ENCODE measurements at places on chromosomes 5 and 9.
A peak's percentile ranks its signal among the peaks of the same experiment; 100 is the strongest.

- peak; percentile 32 for DNase-seq
Measured at GRCh38 chr9:137619240-137620047, 639 bp downstream of the EHMT1 start.

DNA sequence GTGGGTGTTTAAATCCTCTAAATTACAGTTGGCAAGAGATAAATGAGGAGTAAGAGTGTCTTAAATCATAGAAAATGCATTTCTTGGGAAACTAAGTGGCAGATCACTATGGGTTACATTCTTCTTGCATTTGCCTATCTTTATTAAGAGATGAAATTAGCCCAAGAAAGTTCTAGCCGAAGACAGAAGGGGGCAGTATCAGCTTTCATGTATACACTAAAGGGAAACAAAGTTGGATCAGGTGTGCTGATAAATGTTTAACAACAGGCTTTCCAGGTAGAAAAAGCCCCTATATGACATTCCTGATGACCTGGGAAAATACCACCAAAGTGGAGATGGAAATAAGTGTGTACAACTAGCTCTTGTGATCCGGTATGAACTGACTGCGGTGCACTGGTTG is 81.9 kb upstream of the TLR4 start:
- DNase-seq: no peak

- no peak for DNase-seq
Measured at GRCh38 chr9:112605963-112606699, 111.8 kb downstream of the INIP start.

GRCh38 chr9:127877566-127877998 is at the start of gene AK1:
AK1 (minus strand) TSS chr9:127877675; CDS start chr9:127874617, 3,058 bp downstream.
- DNase-seq: peak; percentile 49

DNA sequence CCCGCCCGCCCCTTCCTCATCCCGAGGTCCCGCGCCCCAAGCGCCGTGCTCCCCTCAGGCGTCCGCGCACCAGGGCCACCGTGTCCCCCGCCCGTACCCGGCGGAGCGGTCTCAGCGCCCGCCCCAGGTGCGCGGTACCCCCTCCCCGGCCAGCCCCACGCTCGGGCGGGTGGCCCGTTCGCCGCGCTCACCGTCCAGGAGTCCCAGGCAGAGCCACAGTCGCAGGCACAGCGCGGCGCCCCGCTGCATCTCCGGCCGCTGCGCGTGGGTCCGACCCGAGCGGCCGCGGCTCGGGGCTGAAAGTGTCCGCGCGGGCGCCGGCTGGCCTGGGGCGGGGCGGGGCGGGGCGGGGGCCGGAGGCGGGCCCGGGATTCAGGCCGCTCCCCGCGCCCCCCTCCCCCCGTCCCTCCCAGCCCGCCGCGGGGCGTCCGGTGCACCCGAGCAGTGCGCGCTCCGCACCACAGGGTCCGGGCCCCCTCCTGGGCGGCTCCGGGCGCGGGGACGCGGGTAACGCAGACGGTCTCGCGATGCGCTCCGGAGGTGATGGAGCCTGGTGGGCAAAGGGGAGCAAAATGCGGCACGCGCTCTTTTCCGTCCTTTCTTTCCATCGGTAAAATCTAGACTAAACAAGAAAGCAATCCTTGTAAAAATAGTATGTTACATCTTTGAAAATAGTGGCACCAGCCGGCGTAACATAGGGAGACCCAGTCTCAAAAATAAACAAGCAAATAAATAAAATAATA is at the start of gene FLT4:
TSS of gene FLT4 (minus strand) at position 304 of the 743 bp plus-strand sequence. CDS start at position 249, 55 bp downstream.
- DNase-seq: no peak

GRCh38 chr5:1212881-1213280 is 11.5 kb downstream of the SLC6A19 start:
- no peak for DNase-seq

GRCh38 chr9:126965541-126966428 is 51.2 kb downstream of the RALGPS1 start:
- peak; percentile 54 for DNase-seq

DNA sequence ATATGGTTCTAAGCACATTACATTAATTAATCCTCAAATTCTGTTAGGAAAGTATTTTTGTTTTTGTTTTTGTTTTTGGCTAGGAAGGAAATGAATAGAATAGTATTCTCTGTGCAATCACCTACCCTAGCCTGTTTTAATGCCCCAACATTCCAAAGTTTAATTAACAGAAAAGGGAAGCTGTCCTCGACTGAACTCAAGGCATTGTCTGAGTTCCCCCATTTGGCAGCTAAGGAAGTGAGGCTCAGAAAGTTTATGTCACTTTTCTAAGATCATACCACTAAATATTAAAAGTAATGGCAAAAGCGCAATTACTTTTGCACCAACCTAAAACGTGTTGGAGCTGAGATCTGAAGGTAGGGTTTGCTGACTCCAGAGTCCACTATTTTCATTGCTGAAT is 59.8 kb downstream of the FGF1 start:
- DNase-seq: no peak

DNA sequence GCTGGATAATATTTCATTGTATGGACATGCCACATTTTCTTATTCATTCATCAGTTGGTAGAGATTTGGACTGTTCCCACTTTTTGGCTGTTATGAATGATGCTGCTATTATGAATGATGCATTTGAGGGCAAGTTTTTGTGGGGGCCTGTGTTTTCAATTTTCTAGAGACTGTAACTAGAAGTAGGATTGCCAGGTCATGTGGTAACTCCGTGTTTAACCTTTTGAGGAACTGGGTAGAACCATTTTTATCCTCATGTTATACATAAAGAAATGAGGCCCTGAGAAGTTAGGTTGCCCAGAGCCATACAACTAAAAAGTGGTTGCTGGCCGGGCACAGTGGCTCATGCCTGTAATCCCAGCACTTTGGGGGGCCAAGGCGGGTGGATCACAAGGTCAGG is 22.4 kb upstream of the STRBP start:
- no peak for DNase-seq

GRCh38 chr5:617896-618295 is 5.8 kb downstream of the CEP72 start:
- no peak for DNase-seq

DNA sequence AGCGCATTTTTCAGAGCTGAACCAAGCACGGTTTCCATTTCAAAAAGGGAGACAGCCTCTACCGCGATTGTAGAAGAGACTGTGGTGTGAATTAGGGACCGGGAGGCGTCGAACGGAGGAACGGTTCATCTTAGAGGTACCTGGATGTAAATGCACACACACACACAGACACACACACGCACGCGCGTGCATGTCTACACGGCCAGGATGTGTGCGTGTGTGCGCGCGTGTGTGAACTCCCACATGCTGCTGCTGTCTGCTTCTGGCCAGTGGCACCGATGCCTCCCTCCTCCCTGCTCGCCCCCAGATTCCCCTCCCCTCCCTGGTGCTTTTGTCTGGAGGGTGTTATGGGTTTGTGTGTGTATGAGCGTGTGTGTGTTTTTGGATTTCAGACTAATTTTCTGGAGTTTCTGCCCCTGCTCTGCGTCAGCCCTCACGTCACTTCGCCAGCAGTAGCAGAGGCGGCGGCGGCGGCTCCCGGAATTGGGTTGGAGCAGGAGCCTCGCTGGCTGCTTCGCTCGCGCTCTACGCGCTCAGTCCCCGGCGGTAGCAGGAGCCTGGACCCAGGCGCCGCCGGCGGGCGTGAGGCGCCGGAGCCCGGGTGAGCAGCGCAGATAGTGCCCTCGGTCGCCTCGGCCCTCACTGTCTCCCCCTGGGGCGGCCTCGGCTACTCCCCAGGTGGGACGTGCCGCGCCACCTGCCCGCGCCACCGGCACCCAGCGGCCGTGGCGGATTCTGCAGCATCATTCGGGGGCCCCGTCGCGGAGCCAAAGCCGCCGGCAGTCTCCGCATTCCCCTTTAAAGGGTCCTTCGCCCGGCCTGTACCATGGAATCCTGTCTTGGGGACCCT is at the start of gene NTRK2:
TSS of gene NTRK2 (plus strand) at position 442 of the 850 bp plus-strand sequence. CDS start 1,020 bp downstream, outside the sequence.
- DNase-seq: no peak

DNA sequence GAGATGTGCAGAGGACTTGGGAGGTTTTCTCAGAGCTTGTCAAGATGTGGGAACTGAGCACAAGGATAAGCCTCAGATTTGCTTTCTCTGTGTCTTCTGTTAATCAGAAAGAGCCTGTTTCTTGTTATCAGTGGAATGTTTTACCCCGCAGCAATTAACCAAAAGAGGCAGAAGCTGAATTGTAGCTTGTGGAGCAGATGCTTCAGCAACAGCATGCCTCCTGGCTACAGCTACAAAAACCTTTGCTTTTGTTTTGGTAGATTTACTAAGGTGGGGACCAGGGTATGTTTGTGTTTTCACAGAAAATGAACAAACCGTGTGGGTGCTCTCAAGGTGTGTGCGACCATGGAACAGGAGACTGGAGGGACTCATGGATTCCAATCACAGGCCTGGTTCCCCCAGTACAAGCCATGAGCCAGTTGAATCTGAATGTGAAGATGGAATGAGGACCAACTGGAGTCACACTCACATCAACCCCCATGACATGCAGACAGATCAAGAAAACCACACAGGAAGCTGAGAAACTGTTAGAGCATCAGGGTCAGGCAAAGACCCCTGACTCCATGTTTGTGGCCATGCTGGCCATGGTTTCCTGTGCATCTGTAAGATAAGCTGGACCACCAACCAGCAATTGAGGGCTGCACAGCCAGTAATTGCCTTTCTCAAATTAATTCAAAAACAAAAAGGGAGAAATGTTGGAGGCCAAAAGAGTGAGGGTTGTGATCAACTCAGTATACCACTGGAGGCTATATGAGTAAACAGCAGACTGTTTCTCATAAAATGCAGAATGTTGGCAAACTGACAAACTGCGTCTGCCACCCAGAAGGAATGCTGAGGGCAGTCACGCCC is 6.9 kb downstream of the UGT3A2 start:
- no peak for DNase-seq

- no peak for DNase-seq
Measured at GRCh38 chr5:10506535-10506934, 57.3 kb upstream of the ANKRD33B start.

DNA sequence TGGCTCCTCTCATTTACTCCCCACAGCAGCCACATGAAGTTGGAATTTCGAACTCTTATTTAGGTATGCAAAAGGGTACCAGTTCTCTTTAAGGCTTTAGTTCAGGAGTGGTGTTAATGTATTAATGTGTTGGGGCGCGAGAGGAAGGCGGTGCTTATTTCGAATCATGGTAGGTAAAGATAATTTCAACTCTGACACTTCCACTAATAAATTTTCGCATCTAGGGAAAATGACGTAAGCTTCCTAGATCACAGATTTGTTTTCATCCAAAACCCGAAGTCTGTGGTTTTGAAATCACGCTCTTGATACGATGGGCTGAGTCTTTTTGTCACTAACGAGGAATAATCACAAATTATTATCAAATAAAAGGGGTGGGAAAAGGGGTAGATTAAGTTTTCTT is 681 bp downstream of the PPWD1 start:
- DNase-seq: no peak

- no peak for DNase-seq
Measured at GRCh38 chr5:53929570-53929969, 369.1 kb downstream of the NDUFS4 start.

DNA sequence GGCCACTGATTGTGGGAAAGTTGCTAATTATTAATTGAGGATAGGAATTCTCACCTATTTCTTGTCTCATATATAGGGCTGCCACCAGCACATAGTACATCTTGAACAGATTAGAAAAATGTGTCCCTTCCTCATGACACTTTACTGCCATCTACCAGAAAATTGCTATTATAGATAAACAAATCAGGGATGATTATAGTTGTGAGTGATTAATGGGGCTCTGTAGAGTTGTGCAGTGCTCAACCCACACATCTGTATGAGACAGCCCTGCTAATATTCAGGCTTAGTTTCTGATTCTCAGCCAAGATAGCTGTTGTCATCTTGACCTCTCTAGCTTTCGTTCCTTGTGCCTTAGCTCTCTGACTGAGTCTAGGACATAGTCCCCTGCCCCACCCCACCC is 373.3 kb downstream of the TLE4 start:
- DNase-seq: peak; percentile 13

GRCh38 chr5:44691802-44692201 is 116.9 kb upstream of the MRPS30 start:
- DNase-seq: no peak

GRCh38 chr9:118609355-118610044 is 759.7 kb downstream of the BRINP1 start:
- DNase-seq: peak; percentile 86

DNA sequence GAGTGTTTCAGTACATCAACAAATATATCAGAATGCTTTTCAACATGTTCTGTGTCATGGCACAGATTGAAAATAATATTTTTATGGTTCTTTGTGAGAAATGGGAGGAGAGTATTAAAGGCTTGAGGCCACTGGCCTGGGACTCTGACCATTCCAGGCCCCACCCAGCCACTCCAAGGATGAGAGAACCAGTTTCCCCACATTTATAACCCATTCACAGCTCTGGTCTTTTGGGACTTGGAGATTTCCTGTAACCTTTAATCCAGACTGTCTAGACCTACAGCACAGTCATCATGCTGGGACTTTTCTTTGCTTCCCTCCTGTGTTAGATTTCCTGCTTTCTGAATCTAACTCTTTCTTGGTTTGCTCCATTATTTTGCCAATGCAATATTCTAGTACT is 389.6 kb downstream of the KIAA0825 start:
- no peak for DNase-seq

DNA sequence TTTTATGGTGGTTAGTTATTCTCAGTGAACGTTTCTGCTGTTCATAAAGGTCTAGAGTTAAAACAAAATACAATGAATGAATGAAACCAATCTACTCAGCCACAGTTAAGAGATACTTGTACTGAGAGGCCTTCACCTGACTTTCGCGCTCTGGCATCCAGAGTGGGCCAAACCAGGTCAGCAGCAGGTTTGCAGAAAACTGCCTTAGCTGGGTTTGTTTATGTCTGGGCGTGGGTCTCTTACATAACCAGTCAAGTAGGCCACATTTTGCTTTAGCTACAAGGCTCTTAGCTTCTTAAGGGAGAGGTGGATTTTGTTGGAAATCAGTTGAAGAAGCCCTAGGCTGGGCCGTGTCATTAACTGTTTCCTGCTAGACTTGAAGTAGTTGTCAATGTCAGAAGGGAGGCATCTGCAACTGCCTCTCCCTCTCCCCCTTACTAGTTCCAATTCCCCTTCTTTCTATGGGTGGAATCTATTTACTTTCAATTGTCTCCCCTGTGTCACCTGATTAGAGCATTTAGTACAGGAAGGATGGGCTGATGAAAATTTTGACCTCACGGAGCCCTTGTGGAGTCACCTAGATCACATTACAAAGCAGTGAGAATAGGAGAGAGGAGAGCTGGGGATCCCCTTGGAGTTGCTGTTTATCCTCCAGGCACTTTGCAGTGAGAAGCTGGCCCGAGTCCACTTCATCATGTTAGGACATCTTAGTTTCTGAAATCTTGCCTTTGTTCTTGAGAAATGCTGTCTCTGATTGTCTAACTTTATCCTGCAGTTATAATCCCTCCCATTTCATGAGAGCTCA is 200.5 kb downstream of the ARHGEF28 start:
- peak; percentile 55 for DNase-seq

GRCh38 chr9:75891277-75891741 is 836 bp downstream of the PCSK5 start:
- no peak for DNase-seq

DNA sequence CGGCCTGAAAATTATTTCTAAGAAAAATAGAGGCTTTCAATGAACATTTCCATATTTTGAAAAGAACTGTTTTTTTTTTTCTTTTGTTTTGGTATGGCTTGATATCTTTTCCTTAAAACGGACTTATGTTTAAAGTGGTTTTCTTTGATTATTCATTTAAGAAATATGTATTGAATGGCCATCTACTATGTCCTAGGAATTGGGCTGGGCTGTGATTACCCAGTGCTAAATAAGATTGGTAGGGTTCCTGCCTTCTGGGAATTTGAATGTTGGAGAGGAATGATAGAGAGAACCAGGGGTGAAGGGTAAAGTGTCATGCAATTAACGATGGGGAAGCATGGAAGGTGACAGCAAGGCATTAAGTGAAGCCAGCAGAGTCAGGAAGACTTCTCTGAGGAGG is 33.2 kb downstream of the TNFSF8 start:
- peak; percentile 25 for DNase-seq

- DNase-seq: no peak
Measured at GRCh38 chr9:20152151-20152725, 363.4 kb upstream of the SLC24A2 start.

Measured in HCEC 1CT (cell line).